ENCODE measurements at places on chromosomes 16 and 17.

DNA sequence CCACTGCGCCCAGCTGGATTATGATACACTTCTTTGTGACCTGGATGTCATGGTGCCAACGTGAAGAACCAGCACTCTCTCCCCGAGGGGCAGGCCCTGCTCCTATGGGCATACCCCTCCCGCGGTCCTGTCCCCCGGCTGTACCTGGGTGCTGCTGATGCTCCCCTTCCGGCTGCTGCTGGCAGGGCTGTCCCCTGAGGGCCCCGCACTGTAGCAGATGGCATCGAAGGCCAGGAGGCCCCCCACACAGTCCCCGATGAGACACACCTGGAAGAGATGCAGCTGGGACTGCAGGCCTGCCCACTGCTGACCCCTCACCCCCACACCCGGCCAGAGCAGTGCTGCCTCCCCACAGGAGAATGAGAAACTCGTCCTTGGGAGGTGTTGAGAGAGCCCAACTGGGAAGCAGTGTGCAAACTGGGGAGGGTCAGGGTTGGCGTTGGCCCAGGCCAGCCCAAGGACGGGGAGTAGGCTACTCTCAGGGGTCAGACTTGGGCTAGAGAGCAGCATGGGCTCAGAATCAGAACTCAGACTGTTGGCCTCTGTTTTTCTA, 33.7 kb downstream of the PIMREG start:
- DNase-seq: no peak

DNA sequence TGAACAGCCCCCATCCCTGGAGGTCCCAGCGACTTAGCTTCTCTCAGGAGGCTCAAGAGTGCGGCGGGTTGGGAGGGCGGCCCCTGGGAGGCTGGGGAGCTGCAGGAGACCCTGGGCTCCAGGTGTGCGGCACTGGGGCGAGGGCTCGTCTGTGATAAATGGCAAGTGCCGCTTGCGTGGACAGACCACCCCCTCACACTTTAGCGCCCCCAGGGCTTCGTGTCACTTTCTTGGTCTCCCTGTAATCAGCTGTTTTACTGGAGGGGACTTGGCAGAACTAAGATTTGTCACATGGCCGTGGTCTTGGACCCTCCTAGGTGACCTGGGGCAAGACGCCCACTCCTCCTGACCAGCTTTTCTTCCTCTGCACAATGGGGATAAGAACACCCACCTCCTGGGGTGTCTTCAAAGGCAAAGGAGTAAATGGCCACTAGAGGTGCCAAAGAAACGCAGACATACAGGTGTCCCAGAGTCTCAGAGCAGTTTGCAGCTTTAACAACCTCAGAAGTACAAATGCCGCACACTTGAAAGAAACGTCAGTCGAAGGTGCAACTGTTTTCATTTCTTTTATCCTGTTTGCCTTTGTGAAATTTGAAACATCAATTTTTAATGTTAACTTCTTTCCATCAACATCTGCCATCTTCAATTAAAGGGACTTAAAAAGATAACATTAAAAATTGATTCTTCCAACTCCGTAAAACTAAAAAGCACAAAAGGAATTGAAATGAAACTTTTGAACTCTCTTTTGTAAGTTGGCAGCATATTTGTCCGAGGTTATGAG, 946 bp downstream of the OSGIN1 start:
- no peak for DNase-seq

DNA sequence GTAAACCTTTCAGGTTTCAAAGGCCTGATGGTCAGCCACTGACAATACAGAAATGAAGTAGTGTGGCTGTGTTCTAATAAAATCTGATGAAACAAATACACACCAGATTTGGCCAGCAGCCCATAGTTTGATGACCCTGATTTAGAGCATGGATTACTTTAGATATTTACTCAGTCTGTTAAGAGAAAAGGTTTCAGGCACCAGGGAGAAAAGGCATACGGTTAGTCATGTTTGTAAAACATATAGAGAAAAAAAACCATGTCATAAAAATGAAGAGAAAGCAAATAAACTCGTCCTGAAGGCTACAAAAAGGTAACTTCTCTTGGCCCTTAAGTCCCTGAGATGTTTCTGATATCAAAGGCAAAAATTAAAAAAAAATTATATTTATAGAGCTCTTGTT, 112.1 kb downstream of the ADAMTS18 start:
- DNase-seq: no peak

DNA sequence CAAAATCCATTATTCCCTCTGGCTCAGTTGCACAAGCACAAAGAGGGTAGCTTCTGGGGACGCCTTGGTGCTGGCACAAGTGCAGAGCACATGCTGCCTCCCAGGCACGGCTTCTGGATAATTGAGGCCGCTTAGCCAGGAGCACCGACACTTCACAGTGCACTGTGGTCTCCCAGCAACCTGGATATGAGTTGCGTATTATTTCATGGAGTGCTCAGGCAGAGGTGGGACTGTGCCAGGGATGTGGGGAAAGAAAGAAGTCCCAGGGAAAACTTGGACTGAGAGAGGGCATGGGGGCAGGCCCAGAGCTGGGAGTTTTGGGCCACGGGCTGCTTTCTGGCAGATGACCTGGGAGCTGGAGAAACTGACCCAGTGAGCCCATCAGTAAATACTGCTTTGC, 37.5 kb downstream of the MPRIP start:
- DNase-seq: no peak

DNA sequence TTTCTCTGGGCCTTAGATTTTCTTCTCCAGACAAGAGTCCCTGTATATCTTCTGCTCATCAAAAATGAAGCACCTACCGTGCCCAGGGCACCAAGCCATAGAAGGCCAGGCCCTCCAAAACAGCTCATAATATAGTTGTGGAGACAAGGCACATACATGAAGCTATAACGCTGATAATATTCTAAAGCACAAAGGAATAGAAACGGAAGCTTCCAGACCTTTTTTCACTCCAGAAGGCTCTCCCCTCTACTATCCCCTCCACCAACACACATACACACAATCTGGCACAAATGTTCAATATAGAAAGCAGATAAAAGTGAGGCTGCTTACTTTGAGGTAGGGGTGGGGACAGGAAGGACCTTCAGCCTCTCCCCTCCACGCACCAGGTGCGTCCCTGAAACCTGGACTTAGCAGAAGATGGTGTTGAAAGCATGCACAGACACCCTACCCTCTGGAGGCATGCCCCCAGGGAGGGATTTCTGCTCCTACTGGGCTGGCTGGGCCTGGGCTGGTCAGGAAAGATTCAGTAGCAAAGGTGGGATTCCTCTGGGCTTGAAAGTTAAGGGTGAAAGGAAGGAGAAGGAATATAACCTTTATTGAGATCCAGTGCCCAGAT, 14.1 kb upstream of the SUPT4H1 start:
- no peak for DNase-seq

DNA sequence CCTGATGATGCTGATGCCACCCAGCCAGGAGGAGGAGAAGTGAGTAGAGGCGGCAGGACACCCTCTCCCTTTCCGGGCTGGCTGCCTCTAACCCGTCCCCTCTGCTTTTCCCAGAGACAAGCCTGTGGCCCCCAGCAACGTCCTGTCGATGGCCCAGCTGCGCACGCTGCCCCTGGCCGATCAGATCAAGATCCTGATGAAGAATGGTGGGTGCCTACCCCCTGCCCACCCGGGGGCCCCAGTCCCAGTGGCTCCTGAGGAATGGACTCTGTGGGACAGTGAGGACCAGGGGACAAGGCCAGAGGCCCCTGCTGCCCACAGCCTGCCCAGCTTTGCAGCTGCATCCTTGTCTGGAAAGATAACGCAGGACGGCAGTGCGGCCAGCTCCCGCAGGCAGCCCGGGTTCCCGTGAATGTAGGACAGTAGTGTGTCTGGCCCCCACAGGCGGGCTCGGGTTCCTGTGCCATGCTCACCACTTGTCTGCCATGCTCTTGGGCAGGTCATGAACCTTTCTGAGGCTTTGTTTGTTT, 19.9 kb downstream of the POLR3E start:
- no peak for DNase-seq

DNA sequence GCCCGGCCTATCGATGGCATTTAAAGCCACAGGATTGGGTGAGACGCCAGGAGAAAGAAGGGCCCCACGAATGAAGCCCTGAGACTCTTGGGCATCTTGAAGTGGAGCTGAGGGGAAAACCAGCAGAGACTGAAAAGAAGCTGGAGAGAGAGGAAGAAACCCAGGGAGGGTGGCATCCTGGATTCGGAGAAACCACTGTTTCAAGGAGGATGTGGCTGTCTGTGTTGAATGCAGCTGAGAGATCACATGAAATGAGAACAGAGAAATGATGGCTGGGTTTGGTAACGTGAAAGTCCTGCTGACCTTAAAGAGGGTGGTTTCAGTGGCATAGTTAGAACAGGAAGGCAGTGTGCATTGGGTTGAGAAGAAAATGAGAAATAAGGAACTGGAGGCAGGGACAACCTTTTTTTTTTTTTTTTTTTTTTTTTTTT, 3.8 kb downstream of the TNFSF12 start:
- no peak for DNase-seq

- no peak for DNase-seq
These were observed 48.4 kb downstream of the COTL1 start for GRCh38 chr16:84569382-84569987.

DNA sequence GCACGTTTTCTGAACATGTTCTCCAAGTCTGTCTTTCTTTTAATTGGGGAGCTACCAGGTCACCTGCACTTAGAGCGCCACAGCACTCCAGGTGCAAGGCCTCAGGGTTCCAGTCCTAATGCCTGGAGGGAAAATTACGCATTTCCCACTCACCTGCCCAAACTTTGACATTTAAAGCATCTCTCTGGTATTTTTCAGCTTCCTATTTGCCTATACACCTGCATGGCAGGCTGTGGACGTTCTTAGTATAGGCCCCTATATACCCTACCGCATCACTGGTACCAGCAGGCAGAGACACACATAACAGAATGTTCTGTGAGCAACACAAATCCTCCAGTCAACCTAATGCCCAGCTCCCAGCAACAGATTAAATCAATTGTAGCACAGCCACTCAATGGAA, 213.3 kb downstream of the MRTFB start:
- DNase-seq: no peak

DNA sequence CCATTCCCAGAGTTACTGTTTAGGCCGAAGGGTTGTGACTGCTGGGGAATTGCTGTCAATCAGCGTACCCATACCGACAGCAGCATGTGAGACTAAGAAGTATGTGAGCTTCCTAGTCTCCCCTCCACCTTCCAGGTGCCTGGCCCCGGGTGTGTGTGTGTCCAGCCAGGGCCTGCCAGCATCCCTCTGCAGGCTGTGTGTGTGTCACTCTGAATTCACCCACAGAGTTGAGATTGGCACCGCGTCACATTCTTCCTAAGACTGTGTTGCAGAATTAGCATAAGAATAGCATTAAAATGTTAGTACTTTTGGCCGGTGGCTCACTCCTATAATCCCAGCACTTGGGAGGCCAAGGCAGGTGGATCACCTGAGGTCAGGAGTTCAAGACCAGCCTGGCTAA, 31.8 kb downstream of the PRMT7 start:
- DNase-seq: no peak

DNA sequence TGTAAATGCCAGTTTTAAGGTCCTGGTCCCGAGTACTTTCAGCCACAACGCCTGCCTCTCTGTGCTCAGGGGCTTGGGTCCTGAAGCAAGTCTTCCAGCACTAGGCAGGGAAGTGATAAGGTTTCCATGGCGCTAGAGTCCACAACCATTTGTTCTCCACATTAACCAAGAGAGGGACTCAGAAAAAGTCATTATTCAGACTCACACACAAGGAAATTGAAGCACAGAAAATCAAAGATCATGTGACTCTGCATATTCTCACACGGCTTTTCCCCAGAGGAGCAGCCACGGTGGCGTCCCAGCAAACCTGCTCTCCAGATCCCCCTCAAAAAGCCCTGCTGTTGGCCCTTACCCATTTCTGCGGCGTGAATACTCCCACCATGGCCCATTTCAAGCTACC, 9.7 kb downstream of the ENPP7 start:
- no peak for DNase-seq

DNA sequence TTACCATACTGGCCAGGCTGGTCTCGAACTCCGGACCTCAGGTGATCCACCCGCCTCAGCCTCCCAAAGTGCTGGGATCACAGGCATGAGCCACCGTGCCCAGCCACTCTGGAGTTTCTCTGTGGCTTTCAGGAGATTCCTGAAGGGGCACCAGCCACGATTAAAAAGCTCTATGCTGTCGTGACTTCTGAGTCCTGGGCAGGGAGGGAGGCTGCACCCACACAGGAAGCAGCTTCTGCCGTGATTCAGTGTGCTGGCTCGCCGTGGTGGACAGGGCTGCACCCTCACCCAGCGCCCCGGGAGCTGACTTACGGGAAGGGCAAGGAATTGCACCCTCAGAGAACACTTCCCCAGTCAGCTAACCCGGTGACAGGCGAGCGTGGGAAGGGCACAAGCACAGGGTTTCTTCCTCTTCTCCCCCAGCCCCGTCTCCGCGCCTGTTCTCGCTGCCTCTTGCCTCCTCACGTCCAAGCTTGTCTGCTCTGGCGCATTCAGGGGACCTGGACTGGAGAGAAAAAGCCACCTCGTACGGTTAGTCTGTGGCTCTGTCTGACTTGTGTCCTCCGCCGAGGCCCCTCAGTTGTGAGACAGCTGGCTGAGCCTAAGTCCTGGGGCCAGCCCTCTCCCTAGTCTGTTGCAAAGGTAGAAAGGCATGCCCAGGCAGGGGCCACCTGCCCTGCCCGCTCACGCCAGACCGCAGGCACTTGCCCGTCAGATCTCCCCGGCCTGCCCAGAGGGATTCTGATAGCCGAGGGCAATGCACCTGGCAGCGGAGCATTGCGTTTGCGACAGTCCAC, 145.0 kb downstream of the SEC14L1 start:
- no peak for DNase-seq

DNA sequence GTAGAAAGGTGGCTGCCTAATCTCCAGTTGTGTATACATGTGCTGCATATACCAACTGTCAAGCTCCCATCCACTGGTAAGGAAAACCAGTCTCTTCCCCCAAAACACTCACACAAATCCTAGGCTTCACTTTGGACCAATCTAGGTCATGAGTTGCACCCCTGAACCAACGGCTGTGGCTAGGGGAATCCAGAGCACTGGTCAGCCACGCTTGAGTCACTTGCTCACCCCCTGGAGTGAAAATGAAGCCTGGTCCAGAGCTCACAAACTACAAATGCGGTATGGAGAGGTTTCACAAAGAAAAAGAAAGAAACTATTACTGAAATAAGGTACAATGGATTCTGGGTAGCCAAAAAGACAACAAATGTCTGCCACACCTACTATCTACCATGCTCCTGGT, 66.1 kb upstream of the NLK start:
- no peak for DNase-seq

DNA sequence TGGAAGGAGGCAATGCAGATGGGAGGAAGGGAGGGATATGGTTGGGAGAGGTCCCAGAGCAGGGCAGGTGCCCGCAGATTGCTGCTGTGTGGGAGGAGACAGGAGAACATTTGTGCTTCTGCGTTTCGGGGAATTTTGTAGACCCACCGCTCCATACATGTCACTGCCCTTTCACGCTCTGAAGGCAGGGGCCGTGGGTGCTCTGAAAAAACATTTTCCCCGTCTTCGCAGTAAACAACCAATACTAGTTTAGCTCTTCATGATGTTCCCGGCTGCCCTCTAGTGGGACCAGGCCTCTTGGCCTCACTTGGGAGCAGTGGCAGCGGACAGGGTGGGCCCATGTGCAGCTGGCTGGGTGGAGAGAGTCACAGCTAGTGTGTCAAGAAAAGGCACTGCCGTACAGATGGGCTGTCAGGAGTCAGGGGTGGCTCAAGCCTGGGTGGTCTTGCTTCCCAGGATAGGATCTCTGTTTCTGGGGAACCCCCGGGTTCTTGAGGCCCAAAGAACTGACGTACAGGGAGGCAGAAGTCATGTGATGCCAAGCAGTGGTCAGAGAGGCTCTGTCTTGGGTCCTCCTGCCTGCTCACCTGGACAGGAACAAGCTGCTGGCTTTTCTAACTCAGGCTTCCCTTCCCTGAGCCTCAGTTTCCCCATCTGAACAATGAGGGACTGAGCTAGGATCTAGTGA, 46.5 kb upstream of the CPNE2 start:
- peak; percentile 33 for DNase-seq

GRCh38 chr17:71942626-71943025, 178.2 kb upstream of the SOX9 start:
- DNase-seq: no peak

Measured in stimulated activated CD4-positive, alpha-beta T cell treated with anti-CD3 and anti-CD28 coated beads, Interleukin-4, amount 100 ng/mL, for 24 hours (primary cell).